ENCODE measurements at places on chromosomes 7 and 10.

DNA sequence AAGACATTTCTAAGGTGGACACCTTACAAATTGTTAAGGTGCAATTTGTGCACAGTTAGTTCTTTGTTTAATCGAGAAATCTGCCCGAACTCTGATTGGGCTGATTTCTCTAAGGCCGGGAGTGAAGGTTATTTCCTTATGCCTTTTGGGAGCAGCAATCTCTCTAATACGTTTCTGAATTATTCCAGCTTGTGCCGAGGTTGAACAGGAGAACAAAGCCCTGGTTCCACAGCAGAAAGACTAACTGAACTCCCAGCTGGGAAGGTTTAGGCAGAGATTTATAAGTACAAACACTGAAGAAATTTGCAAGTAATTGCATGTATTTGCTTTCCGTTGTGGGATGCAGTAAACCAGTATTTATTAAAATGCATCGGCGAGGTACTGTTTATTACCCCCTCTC is 116.8 kb downstream of the GLI3 start:
- DNase-seq: no peak

GRCh38 chr10:4256971-4257370 is 472.0 kb upstream of the KLF6 start:
- no peak for DNase-seq

DNA sequence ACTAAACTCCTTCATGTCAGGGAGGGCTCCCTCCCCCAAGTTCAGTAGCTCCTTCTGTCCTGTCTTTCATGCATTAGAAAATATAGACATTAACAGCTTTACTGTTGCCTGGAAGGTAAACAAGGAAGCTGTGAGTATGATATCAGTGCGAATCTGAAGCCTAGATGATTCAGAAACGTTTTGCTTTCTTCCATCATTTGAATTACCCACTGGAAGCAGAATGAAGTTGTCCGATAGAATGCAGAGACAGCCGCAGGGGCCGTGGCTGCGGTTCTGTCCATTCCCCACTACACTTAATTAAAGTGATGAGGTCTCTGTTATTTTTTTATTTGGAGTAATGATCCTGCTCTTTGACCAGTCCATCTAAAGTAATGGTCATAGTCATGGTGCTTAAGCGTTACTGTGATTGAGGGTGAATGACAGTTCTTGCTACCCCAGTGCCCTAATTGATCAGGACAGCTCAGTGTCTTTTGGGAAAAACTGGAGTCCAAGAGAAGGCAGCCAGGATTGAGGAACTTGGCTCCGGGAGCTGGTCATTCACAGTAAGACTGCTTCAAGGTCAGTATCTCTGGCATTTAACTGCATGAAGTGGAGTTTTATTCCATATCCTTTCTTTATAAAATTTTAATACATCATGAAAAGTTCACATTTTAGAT is 69.9 kb downstream of the PTPRE start:
- DNase-seq: no peak

DNA sequence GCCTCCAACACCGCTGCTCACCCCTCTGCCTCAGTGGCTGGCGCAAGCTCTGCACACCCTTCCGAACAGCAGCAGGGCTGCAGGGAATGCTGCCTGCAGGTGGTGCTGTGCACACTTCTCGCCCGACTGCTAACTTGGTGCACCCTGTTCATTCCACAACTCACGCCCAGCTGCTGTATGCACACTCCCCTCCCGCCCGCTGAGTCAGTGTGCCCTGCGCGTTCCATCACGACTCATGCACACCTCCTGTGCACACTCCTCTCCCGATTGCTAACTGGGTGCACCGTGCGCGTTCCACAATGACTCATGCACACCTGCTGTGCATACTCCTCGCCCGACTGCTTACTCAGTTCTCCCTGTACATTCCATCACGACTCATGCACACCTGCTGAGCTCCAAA is 21.5 kb downstream of the ADARB2 start:
- no peak for DNase-seq

DNA sequence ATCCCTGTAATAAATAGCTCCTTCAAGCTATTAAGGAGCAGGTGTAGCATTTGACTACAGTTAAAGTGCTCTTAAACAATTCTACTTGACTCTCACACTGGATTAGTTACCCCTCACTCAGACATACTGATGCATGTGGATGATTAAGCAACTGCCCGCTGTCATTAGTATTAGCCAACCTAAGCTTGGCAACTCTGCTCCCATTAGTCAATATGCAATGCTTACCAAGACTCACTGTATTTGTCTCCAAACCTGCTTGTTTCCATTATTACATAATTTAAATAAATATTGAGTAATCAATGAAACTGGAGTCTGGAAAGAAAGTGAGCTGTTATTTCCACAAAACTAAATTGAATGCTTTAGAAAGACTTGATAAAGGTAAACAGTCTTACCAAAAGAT is 144.0 kb upstream of the ASAH2 start:
- no peak for DNase-seq

DNA sequence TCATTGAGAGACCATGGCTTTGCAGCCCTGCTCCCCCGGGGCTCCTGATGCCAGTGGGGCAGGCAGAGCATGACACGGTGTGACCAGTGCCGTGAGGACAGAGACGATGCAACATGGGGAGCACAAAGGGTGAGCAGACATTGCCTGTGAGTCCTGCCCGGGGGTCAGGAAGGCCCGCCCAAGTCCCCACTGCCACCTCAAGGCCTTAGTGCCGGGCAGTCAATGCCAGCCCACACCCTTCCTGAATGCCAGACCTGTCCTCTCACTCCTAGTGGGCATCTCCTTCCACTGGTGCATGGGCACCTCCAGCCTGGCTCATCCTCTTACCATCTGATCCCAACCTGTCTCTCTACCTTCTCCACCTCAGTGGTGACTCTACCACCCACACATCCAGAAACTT is 157.9 kb upstream of the ZMIZ1 start:
- DNase-seq: no peak

DNA sequence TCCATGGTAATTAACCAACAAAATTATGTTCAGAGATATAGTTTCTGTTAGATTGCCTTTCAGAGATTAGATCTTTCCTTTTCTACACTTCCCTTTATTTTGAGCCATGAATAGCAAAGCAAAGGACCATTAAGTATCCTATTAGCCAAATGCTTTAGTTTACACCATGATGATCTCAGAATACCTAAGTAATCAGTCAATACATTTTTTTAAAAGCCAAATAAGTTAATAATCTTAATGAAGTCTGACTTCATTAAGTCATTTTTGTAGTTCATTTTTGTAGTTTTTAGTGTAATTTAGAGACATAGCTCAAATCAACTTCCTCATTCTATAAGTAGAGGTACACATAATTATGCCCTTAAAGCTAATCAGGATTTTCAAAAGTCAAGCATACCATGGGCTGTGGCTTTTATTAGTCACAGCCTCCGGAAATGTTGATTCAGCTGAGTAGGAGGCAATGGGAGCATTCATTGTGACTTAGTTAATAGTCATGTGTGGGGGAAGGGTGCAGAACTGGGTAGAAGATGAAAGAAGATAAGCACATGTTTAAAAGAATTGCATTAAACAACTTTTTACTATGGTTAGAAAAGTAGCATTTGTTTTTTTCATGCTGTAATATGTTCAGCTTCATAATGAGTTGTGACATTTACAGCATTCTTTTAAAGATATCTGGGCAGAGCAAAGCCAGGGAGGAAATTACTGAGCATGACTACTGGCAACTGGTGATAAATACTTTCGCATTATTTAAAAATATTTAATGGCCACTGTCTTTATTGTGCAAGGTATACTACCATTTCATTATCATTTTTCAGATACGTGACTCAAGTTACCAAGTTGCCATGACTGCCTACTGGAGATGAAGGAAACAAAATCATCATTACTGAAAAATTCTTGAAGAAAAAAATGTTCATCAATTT is 57.3 kb upstream of the CCDC71L start:
- peak; percentile 51 for DNase-seq

GRCh38 chr10:59991661-59992060 is 85.3 kb upstream of the CCDC6 start:
- DNase-seq: no peak

DNA sequence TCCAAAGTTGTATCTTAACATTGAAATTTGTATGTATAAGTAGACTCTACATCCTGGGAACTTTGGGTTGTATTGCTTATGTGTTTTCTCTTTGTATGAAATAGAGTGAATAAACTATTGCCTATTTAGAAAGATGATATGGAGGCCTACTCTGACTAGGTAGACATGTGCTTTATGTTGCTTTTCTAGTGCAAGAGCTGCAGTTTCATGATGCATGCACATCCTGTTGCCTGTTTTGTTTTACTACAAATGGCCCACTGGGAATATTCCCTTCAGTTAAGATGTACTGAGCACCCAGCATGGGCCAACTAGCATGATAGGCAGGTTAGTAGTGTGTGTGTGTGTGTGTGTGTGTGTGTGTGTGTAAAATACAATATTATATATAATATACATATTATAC is 282.1 kb upstream of the LRGUK start:
- no peak for DNase-seq

DNA sequence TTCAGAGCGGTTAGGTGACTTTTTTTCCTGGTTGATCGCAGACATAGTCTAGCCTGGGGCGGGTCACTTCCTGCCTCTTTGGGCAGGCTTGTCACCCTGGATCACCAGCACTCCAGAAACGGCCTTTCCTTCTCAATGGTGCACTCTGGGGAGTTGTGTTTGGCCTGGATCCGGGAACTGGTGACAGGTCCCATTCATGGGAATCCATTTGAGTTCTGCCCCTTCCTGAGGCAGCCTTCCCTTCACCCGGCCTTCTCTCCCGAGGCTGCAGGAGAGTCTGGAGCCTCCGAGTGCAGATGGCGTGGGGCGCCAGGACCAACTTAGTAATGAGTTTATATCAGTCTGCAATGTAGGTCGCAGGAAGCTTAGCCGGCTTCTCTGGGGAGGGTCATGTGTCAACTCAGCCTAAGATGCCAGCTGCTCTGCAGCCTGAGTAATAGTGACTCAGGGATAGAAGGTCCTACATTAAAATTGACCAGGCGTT is 54.2 kb downstream of the TACR2 start:
- no peak for DNase-seq

GRCh38 chr7:29408841-29409243 is 154.8 kb upstream of the PRR15 start:
- peak; percentile 17 for DNase-seq

GRCh38 chr7:36765605-36766004 is 41.3 kb upstream of the AOAH start:
- DNase-seq: no peak

DNA sequence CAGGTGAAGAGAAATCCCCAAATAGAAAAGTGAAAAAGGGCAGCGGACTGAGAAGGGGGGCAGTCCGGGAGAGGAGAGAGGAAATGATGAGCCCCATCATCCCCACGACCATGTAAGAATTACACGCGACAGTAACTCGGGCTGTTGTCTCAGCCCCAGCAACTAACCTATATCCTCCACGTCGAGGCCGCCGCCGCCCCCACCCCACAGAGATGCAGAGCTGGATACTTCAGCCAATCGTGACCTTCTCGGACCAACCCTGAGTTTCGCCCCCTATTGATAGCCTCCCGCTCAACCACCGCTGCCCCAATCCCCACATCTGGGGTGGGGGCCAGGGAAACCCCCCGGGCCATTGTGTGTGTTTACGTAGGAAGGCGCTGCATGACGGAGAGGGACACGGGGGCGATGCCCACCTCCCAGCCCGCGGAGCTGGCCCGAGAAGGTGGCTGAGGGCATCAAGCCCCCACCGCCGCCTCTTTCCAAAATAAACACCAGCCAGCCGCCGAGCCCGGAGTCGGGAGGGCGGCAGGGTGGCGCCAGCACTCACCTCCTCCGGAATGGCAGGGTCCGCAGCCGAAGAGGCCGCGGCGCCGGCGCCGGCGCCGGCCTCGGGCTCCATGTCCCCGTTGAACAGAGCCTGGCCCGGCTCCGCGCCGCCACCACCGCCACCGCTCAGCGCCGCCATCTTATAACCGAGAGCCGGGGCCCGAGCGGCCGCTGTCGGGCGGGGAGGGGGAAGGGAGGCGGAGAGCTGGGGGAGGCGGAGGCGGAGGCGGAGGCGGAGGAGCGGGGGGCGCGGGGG is 509 bp downstream of the BRAF start:
- peak; percentile 36 for DNase-seq

- DNase-seq: no peak
Observed at GRCh38 chr10:69816521-69816920, 14.8 kb downstream of the COL13A1 start.

DNA sequence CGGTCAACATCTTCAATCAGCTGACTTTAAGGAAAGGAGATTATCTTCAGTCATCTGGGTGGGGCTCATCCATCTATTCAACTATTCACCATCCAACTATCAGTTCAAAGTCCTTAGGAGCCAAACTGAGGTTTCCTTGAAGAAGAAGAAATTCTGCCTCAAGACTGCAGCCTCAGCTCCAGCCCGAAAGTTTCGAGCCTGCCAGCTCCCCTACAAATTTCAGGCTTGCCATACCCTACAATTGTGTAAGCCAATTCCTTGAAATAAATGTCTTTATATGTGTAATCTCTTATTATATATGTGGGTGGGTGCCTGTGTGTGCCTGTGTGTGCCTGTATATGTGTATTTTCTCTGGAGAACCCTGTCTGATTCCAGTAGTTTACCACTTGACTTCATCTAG is 447.8 kb downstream of the INHBA start:
- no peak for DNase-seq

DNA sequence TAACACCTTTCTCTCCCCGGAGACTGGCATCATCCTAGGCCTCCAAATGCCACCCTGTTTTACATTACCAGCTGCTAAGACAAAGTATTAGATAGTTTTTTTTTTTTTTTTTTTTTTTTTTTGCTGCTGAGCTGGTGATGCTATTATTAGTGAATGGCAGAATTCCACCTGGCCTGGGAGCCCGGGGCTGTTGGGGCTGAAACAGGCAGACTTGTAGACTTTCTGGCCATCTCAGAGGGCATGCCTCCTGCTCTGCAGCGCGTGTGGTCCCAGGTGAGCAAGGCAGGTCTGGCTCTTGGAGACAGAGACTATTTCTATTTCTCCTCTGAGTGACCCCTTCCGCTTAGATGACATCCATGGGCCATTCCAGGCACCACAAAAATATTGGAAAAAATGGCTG is 104.2 kb downstream of the EMX2 start:
- no peak for DNase-seq
